CD4-positive, alpha-beta T cell treated with Interleukin-17A for 1 hour (primary cell): ENCODE measurements at places on chromosomes 4 and X.
A peak's percentile ranks its signal among the peaks of the same experiment; 100 is the strongest.

- no peak for DNase-seq
Measured at GRCh38 chr4:15354371-15355297, 73.2 kb upstream of the C1QTNF7 start.

GRCh38 chr4:97016186-97016907 is 1126.9 kb downstream of the STPG2 start:
- no peak for DNase-seq

DNA sequence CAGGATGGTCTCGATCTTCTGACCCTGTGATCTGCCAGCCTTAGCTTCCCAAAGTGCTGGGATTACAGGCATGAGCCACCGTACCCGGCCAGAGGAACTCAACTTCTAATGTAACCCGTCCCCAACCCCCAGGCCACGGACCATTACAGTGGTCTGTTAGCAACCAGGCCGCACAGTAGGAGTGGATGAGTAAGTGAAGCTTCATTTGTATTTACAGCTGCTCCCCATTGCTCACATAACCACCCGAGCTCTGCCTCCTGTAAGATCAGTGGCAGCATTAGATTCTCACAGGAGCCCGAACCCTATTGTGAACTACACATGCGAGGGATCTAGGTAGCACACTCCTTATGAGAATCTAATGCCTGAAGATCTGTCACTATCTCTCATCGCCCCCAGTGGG is 119.6 kb downstream of the SHROOM3 start:
- DNase-seq: no peak

DNA sequence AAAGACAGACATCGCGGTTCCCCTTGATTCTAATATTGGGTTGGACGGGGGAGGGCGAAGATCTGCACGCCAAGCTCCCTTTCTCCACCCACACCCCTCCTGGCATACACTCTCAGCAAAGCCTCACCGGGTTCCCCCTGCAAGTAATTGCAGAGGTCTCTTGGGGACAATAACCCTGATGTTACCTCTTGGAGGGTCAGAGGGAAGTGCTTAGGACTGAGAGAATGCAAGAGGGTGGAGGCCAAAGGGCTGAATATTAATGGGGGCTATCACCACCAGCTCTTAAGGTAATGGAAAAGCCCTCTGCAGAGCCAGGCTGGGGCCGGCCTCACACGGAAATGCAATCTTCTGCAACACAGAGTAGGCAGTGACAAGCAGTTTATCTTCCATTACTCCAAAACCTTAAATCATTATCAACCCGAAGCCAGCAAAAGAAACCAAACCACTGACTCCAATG is 344.1 kb upstream of the GATB start:
- no peak for DNase-seq

GRCh38 chrX:44669626-44670025 is 127.0 kb upstream of the FUNDC1 start:
- DNase-seq: no peak

DNA sequence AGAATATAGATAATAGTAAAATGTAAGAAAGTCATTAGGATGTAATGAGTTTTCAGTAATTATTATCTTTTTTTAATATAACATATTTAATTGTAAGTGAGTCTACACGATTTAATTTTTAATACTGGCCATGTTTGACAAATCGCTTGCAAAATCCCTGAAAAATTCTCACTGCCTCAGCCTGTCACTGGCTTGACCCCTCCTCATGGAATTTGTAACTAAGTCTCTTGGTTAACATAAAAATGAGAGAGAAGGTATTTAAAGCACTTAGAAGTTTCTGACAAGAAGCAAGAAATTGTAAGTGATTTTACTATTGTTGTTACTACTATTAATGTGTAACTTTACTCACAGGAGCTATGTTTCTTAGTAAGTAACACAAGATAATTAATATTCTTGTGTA is 237.9 kb upstream of the GK2 start:
- no peak for DNase-seq

- no peak for DNase-seq
Measured at GRCh38 chr4:162239992-162240769, 76.4 kb upstream of the FSTL5 start.

GRCh38 chr4:154779362-154779947 is 1.6 kb upstream of the RBM46 start:
- DNase-seq: no peak

GRCh38 chrX:50719614-50720013 is 94.4 kb downstream of the SHROOM4 start:
- no peak for DNase-seq

DNA sequence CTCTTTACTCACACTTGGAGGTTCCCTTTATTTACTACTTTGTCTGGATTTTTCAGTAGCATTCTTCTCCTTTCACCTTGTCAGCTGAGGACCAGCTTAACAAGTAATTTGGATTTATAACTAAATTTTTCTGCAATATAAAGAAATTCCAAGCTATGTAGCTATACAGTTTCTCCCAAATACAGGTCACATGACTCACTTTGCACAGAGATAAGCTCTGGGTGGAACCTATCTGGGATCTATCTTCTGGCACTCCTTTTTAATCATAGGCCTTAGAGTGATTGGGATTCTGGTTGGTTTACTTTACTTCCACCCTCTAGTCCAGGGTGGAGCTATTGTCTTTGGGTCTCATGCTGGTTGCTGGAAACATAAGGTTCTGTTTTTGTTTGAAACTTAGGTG is 34.9 kb upstream of the STK26 start:
- no peak for DNase-seq

DNA sequence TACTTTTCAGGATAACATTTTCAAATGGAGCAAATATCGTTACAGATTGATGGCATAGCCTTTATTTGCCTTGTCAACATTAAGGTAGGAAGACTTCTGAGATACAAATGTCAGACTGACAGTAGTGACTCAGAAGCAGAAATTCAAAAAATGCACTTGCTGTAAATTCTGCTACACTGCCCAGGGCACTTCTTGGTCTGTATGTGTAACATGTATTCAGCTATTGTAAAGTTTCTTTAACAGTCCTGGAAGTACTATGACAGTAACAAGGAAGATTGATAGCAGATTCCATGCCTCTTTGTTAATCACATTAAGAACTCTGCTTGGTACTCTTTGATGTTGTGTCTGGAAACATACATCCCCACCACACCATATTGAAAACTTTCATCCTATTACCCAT is 69.6 kb upstream of the PCDH18 start:
- no peak for DNase-seq

DNA sequence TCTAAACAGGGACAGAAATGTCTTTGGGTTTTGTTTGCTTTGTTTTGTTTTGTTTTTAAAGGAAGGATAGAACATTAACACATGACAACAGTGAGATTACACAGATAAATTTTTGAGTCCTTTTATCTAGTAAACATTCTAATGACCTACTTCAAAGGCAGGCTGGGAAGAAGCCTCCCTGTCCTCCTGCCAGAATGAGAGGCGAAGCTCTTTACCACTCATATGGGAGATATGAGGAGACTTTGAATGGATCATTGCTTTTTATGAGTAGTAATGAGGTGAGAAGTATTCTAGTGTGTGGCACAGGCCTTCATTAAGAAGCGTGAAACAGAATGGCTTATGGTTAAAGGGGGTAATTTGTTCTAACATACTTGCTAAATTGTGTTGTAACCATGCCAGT is 172.0 kb downstream of the FBXO8 start:
- DNase-seq: no peak

- peak; percentile 61 for DNase-seq
Measured at GRCh38 chr4:140094438-140095420, 59.3 kb downstream of the MAML3 start.

GRCh38 chr4:137664046-137664387 is 131.7 kb upstream of the PCDH18 start:
- DNase-seq: no peak

GRCh38 chr4:42361456-42361855 is 35.8 kb upstream of the SHISA3 start:
- DNase-seq: no peak

DNA sequence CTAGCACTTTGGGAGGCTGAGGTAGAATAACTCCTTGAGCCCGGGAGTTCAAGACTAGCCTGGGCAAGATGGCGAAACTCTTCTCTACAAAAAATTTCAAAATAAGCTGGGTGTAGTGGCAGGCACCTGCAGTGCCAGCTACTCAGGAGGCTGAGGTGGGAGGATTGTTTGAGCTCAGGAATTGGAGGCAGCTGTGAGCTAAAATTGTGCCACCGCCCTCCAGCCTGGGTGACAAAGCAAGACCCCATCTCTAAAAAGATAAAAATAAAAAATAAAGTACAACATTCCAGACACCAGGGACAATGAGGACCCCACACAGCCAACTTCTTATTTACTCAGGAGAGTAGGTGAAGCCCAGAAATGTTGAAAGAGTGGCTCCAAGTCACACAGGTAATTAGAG is 53.0 kb downstream of the APBB2 start:
- DNase-seq: no peak

GRCh38 chrX:30931920-30932319 is 42.9 kb upstream of the TAB3 start:
- no peak for DNase-seq

- no peak for DNase-seq
Measured at GRCh38 chrX:153727123-153727931, 2.7 kb downstream of the ABCD1 start.

DNA sequence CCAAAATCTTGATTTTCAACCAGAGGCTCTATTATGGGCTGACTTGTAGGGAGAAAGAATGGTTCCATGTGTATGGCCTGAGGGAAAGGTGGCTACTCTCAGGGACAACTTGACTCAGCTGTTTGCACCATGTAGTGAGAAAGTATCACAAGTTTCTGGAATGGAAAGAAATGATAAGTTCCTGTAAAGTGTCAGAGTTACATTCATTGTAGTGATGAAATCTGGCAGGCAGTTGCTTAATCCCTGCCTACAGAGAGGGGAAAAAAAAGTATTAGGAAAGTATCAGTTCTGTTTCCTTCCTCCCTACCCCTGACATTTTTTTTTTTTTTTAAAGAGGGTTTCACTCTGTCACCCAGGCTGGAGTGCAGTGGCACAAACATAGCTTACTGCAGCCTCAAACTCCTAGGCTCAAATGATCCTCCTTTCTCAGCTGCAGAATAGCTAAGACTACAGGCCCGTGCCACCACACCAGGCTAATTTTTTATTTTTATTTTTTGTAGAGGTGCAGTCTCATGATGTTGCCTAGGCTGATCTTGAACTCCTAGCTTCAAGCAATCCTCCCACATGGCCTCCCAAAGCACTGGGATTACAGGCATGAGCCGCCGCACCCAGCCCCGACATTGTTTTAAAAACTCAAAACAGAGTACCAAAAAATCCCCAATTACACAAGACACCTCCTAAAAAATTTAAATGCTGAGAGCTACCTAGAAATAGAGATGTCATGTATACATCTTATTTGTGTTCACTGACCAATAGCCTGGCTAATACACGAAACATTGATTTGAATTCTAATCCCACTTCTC is 4.8 kb upstream of the FBXL5 start:
- peak; percentile 7 for DNase-seq

DNA sequence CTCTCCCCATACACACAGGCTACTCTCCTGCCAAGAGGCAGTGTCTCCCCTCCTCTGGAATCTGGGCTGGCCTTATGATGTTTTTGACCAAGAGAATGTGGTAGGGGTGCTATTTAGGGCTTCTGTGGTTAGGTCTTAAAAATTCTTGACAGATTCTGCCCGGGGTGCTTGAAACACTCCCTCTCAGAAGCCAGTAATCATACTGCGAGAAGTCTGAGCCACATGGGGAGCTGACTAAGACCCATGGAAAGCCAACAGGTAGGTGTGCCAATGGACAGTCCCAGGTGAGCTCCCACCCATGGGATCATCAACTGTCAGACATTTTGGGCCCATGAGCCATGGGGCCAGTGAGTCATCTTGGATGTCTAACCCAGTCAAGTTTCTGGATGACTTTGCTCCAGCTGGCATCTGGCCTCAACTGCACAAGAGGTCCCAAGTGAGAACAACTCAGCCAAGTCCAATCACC is 315.7 kb downstream of the FBXW7 start:
- DNase-seq: no peak

GRCh38 chrX:51825436-51825835 is 68.0 kb upstream of the MAGED1 start:
- DNase-seq: no peak

GRCh38 chr4:151782296-151782695 is 21.5 kb upstream of the GATB start:
- DNase-seq: no peak

DNA sequence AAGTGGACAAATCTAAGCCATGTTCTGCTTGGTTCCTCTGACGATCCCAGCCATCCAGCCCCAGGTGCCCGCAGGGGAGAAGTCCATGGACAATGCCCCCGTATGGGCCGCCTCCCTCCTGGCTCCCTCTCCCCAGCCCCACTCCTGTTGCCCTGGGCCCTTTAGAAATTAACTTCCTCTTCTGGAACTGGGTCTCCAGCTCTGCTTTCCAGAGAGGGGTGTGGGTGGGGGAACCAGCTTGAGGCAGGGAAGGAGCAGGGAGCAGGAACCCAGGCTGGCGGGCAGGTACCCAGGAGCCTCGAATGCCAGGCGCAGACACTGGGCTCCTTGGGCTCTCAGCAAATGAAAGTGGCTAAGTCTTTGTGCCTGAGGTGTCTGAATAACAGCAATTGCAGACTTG is 12.7 kb upstream of the ABLIM2 start:
- DNase-seq: no peak

- no peak for DNase-seq
Measured at GRCh38 chr4:100312615-100313350, 122.5 kb upstream of the DDIT4L start.

GRCh38 chrX:9789555-9789954 is 3.3 kb downstream of the SHROOM2 start:
- no peak for DNase-seq
